ENCODE measurements at places on chromosomes 5 and 9.

DNA sequence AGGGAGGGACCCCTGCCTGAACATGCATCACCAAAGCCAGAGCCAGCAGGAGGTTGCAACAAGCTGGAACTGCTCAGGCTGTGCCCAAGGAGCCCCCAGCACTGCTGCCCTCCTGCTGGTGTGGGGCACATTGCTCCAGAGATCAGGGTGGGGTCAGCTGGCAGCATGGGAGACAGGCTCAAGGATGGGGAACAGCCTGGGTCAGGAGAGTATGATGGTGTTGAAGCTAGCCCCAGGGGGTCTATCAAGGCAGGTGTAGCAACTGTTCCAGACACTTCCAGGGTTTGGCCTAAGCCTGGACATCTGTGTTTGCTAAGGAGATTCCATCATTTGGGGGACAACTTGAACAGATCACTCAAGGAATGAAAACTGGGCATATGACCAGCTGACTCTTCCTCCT, 133.1 kb downstream of the ATPSCKMT start:
- DNase-seq, result no peak

GRCh38 chr5:78974601-78975000, 10.5 kb downstream of the ARSB start:
- no peak for DNase-seq

DNA sequence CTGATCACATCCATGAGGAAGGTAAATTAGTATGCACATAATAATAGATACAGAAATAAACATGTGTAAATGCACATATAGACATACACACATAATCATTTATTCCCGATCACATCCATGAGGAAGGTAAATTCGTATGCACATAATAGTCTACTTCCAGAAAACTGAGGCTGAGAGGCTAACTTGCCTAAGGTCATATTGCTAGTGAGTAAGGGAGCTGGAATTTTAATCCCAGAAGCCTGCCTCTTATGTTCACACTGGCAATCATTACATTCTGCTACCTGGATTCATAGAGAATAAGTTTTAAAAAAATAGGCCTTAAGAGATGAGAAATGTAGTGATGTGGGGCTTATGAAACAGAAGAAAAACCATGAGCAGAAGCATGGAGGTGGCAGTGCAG, 716.3 kb downstream of the BRINP1 start:
- no peak for DNase-seq

DNA sequence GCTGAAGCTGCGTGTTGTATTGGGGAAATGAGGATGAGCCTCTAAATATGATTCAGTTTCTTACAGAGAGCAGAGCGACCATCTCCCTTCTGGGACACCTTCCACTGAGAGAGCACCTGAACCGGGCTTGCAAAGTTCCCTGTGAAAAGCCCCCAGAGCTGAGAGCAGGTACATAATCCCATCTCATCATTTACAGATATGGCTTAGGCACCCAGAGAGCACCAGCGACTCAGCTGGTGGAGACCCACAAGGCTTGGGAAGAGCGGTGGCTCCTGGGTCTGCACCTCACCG, 324.3 kb upstream of the IRX4 start:
- DNase-seq, result no peak

- no peak for DNase-seq
These were observed 388.0 kb downstream of the CDH12 start for GRCh38 chr5:22465177-22465576.

- no peak for DNase-seq
These were observed 44.7 kb upstream of the MYOT start for GRCh38 chr5:137822984-137823383.

- DNase-seq, result no peak
These were observed 48.4 kb downstream of the NDFIP1 start for GRCh38 chr5:142156839-142157463.

- no peak for DNase-seq
These were observed 17.7 kb downstream of the EFCAB9 start for GRCh38 chr5:172211676-172212075.

DNA sequence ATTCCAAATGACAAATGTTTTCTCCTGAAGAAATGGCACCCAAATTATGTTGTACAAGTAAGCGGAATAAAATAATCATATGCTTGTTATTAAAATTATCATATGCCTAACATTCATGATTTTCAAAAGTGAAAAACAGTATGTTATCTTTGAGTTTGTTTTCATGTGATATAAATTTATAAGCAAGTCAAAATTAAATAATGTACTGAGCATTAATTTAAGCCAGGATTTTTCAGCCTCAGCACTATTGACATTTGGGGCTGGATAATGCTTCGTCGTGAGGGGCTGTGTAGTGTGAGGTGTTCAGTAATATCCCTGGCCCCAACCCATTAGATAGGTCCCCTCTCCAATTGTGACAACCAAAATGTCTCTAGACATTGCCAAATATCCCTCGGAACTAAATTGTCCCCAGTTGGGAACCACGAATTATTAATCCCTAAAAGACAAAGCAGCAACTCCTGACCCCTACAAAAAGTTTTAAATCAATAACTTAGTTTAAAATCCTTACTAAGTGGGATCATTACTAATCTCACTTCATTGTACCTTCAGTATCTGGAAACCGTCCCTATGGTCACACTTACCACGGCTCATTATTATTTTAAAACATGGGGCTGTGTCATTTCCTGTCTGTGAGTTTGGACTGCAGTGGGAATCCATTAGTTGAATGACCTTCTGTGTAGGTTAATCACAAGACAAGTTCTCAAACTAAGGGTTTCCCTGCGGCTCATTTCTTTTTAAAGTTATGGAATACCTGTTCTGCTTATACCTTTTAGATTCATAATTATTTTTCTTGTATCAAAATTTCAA, 1.3 kb upstream of the NNT start:
- no peak for DNase-seq

DNA sequence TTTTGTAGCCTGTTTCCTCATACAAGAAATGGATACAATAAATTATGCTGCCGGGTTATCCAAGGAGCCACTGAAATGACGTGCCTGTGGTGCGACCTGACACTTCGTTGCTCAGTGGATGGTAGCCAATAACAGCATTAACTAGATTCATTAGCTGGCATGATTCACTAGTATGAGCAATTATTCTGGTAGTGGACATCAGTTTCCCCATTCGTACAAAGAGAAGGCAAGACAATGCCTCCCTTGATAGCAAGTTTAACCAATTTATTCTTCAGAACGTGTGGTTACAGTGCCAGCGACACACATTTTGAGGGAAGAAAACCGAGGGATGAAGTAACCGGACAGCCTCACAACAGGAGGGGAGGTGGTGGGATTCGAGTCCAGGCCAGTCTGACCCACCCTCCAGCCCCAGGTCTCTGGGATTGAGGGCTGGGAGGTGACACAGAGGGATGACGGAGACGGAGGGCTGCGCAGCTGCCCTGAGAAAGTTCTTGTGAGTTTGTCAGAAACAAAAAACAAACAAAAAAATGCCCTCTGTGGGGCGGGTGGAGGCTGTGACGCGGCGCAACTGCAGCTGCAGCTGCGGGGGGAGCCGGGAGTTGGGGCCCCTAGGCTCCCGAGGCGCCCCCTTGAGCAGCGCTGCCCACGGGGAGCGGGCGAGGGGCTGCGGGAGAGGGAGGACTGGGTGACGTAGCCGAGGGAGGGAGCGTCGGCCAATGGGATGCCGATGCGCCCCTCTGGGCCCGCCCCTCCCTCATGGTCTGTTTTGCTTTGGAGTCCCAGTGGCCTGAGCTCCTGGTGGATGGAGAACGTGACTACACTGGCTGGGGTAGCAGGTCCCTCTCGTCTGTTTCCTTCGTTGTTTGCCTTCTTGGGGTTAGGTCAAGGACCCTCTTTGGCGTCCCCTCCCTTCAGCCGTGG, 10.9 kb downstream of the LHX2 start:
- DNase-seq, result no peak

GRCh38 chr5:8905021-8905420, 640.9 kb downstream of the SEMA5A start:
- no peak for DNase-seq

GRCh38 chr9:22112870-22113821, 104.0 kb upstream of the CDKN2B start:
- DNase-seq, result no peak

DNA sequence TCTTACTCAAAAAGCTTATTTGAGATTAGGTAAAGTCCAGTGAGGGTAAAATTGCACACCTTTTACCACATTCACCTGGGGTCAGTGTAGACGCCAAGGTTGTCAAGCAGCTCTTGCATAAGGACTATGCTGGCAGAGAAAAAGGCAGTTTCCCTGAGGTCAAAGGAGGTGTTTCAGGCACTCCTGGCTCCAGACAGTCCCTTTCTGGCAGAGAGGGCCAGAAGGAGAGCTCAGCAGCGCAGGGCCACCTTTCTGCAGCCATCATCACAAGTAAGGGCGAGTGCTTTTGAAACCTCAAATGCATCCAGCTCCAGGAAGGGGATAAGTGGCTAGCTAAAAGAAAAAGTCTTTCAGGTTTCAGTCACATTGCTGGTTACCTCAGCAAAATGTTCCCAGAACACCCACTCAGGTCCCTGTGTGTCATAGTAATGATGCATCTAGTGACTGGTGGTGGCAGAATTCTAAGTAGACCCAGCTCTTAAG, 16.7 kb upstream of the IL13 start:
- DNase-seq, result no peak

GRCh38 chr5:176583076-176583475, 26.9 kb downstream of the GPRIN1 start:
- DNase-seq, result no peak

GRCh38 chr5:31122998-31123951, 70.2 kb upstream of the CDH6 start:
- no peak for DNase-seq

DNA sequence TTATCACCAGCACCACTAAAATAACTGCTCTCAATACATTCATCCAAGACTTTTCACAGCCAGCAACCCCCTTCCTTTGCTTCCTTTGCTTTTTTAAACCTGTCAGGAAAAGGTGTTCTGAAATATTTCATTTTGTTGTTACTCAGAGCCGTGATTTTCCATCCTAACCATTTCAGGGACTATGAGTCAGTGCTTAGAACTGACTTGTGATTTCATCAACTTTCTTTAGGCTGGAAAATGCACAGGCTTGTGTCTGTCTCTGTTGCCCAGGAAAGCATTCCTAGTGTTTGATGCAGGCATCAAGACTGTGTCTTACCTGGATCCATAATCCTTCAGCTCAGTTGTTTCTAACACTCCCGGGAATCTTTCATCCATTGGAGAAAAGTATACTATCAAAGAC, 805.6 kb downstream of the BRINP1 start:
- DNase-seq, result no peak

DNA sequence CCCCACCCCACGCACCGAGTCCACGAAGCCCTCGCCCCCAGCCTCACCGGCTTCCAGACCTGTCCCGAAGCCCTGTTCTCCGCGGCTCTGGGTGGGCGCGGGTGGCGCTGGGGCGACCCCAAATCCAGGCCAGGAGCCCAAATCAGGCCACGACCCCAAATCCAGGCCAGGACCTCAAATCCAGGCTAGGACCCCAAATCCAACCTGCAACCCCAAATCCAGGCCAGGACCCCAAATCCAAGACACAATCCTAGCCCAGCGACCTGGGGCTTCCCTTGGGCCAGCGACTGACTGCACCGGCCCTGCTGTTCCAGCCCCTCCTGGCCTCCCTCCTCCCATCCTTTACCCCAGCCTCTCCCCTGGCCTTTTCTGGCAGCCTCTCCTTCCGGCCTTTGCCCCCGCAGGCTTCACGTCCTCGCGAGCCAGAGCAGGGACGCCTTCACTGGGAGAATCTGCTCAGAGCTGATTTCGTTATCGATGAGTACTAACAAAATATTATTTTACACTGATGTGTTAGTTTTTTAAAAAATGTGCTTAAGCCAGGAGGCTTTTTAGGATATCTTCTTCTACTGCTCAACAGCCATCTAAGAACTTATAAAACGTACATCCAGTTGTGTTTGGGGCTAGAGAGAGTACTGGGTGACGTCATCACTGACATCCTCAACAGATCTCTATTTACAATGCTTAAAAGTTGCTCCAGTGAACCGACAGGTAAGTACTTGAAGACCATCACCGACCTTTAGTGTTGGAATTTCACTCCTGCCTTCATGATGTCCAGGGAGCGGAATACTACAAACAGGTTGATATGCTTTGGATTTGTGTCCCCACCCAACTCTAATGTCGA, 34.7 kb downstream of the TRIP13 start:
- no peak for DNase-seq

- no peak for DNase-seq
These were observed 240.7 kb upstream of the NREP start for GRCh38 chr5:111997711-111998110.

GRCh38 chr5:125372694-125373631, 626.5 kb upstream of the ZNF608 start:
- no peak for DNase-seq

GRCh38 chr5:142973932-142974331, 203.8 kb downstream of the ARHGAP26 start:
- no peak for DNase-seq
